Small intestine (tissue), 16 donors: ENCODE measurements at places on chromosomes 1 and 21.

DNA sequence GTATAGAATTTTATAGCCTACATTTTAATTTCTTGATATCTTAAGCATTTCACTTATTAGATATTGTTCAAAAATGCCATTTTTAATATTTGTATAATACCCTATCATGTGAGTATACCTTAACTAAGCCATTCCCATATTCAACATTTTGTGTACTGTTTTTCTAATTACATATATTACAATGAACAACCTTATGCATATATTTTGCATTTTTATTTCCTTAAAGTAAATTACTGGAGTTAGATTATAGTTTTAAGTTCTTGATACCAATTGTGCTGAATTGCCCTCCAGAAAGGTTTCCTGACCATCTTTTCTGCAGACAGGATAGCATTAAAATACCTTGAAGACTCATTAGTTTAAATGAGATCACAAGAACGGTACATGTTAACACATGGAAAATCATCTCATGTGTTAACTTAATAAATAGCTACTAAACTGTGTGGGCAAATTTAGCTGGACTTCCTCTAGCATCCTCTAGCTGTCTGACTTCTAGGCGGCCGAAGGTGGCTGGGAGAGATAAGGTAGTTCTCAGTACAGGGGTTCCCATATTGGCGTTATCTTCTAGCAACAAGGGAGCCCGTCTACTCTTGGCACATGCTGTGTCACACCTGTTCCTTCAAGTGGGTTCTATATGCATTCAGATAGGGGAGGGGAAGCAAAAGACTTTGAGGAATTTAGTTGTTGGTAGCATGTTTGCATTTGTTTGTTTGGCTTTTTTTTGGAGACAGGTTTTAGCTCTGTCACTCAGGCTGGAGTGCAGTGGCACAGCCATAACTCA lies 8.9 kb downstream of the DCLRE1B start:
- DNase-seq: no peak

- DNase-seq: no peak
Measured at GRCh38 chr1:167714098-167714438, 7.7 kb upstream of the MPZL1 start.

DNA sequence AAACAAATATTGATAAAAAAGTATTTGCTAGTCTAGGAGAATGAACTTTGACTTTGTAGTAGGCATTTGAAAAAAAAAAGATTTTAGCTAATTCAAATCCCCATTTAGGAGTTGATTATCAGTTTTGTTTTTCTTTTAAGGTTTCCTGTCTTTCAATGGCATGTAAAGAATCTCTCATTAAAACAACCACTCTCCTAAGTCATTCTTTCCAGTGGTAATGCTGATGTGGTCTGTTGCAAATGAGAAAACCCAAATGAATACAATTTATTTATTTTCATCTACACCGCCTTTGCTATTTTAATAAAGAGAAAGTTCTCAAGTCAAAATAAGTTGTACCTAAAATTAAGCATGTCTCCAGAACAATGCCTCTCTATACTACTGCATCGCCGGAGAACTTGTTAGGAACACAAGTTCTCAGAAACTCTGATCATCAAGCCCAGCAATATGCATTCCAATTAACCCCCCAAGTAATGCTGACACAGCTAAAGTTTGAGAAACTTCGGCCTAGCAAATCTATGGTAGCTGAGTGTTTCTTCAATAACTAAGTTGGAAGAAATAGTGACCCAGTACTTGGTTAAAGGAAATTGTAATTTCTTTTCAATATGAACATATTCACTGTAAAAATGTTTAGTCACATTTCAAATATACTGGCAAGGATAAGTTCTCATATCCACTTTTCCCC lies 255.1 kb downstream of the PTPRC start:
- no peak for DNase-seq

GRCh38 chr1:85815906-85816305 lies 107.7 kb upstream of the ZNHIT6 start:
- no peak for DNase-seq

GRCh38 chr1:9253004-9253403 lies 18.4 kb downstream of the H6PD start:
- DNase-seq: peak; percentile 54

DNA sequence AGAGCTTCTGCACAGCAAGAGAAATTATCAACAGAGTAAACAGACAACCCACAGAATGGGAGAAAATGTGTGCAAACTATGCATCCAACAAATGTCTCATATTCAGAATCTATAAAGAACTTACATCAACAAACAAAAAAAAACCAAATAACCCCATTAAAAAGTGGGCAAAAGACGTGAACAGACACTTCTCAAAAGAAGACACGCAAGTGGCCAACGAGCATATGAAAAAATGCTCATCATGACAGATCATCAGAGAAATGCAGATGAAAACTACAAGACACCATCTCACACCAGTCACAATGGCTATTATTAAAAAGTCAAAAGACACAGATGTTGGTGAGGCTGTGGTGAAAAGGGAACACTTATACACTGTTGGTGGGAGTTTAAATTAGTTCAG lies 257.0 kb downstream of the GRIK1 start:
- DNase-seq: no peak

GRCh38 chr1:203473781-203474305 lies 1.8 kb upstream of the PRELP start:
- DNase-seq: no peak

DNA sequence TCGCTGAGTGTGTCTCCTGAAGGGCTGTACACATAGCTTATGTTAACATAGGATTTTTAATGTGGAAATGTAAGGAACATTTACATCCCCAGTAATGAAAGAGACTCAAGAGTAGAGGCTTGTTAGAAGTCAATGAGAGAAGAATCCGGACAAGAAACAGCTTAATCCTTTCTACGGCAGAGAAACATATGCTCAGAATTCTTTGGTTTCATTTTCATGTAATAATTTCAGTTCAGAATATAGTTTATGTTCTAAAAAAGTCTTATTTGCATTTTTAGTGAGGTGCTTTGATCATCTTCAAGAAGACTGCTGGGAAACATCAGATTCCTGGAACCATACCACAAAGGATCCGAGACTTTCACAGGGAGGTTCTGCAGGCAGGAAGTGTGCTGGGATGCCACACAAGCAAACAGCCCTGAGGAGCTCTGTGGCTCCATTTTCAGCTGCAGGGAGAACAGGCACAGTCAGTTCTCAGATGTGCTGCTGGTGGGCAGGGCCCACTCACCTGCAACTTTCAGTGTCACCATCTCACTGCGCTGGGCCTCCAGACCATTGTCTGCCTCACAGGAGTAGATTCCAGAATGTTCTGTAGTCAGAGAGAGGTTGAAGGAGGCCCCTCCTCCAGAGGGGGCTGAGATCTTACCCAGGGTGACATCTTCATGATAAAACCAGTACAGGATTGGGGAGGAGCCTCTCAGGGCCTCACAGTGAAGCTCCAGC lies 28.4 kb downstream of the FCRL5 start:
- no peak for DNase-seq

DNA sequence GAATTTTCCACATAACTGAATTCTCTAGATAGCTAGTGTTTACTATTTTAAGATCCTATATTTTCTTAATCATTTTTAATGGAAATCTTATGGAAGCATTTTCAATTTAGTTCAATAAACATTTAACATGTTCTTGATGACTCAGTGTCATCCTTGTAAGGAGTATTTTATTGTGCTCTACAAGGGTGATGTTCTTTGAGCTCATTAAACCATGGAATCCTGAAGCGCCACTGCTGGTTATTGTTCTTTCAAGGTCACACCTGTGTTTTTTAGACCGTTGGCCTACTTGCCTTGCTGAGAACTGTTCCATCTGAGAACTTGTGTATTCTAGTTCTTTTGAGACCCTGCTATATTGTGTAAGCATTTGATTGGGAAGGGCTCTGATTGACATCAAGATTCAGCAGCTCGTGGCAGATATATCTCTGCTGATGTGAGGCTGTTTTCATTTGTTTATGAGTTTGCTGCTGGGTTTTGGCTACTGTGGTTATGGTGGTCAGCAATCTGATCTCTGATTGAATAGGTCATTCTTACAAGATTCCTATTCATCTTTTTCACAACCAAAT lies 132.0 kb downstream of the GIPC2 start:
- DNase-seq: no peak
